ENCODE measurements at places on chromosomes 2 and 18.
A peak's percentile ranks its signal among the peaks of the same experiment; 100 is the strongest.

GRCh38 chr2:127674241-127675209, 805 bp downstream of the LIMS2 start:
- DNase-seq, result no peak

GRCh38 chr18:429030-429429, 71.5 kb downstream of the COLEC12 start:
- no peak for DNase-seq

- peak; percentile 3 for DNase-seq
Observed at GRCh38 chr18:70781860-70782453, 493.1 kb downstream of the SOCS6 start.

DNA sequence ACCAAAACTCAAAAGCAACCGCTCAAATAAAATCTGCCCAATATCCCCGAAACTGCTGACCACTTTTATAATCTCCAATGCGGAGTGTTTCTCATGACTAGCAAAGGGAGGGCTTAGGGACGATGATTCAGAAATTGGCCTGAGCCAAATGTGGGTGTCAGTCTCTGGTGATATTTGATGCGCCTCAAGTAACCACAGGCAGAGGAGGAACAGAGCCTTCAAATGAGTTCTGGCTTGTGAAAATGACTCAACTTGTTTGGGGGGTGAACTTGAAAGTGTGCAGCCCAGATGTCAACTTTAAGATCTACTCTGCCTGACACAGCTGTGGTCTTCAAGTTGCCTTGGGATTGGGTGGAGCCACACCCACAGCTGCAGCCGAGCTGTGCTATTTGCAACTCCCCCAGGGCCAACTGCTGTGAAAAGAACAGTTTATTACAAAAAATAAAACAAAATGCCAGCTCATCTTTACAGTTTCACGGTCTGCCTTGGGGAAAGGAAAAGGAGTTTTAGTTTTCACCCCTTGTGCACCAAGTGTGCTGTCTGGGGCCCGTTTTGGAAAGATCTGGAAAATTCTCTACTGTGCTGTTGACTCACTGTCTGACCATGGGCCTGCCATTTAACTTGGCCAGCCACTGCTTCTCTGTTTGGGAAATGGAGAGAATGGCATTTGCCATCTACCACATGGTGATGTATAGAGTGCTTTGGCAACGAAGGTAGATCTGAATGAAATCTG, 222.1 kb downstream of the MTX2 start:
- DNase-seq, result peak; percentile 32

DNA sequence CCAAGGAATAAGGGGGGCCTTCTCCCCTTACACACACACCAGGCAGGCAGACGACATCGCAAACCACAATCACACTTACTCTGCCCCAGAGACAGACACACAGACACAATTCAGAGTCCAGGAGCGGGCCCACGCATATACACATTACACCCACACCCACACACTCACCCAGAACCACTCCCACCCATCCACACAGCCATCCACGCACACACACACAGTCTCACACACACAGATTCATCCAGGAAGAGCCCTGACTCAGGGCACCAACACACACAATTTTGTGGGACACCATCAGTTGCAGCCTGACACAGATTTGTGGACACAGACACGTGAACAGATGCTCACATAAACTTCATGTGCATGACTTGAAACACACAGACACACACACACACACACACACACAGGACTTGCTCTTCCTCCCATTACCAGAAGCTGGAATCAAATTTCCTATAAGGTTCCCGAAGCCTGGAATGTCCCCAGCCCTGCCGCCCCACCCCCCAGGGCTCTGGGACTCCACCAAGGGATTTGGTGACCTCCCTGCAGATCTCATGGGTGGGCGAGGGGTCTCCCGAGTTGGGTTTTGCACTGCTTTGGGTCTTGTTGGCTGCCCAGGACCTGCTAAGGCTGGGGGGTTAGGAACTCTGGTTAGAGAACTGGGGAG, 23.5 kb downstream of the TNS1 start:
- DNase-seq, result no peak

DNA sequence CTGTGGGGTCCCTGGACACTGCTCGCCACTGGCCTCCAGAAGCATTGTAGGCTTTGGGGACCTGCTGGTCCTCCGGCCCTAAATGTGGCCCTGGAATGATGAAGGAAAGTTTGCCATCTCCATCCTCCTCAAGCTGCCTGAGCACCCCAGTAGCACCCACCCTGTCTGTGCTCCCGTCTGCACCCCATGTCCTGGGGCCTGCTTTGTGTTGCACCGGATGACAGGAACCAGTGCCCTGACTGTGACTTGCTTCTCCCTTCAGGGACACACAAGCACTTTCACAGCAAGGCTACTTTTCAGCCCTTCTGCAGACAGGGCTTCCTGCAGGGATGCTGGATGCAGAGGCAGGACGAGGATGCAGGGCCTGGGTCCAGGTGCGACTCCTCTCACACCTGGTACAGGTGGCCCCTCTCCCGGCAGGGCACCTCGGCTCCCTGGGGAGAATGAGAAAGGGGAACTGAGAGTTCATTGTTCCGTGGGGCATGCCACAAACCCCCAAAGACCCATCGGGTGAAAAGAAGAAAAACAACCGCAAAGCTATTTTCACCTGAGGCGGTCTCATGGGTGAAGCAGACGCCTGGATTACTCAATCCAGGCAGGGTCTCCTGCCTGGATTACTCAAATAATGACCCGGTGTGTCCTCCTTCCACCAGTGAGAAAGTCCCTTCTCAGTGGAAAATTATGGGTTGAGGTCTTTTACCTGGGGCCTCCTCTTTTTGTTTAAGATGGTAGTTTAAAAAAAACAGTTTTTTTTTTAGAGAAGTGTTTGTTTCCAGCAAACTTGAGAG, 74.9 kb downstream of the LONRF2 start:
- no peak for DNase-seq

GRCh38 chr18:70195852-70196434, 9.5 kb downstream of the RTTN start:
- DNase-seq, result no peak

DNA sequence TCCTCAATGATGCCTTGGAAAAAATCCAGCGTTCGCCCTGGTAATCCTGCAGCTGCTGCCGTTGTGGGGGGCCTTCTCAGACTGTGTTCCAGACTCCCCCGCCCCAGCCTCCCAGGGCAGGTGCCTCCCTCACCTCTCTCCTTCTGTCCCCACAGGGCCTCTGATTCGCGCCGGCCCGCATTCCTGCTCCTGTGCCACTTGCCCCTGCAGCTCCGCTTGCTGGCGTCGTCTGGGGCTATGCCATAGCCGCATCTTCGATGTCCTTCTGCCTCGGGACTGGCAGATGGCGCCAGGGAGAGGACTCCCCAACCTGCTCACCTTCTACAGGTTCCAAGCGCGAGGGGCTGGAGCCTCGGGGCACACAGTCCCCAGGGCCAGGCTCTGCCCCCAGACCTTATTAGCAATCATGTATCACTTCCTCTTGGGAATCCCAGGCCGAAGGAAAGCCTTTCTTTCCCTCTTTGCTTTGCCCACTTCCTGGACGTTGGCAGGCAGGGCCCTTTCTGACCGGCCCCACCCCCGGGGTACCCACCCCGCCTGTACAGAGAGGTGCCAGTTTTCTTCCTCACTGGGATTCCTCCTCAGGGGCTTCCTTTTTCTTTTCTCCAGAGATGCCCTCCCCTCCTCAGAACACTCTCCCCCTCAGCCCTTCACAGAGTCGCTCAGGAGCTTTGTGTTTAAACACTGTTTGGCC, 4.4 kb downstream of the SPATA3 start:
- no peak for DNase-seq

DNA sequence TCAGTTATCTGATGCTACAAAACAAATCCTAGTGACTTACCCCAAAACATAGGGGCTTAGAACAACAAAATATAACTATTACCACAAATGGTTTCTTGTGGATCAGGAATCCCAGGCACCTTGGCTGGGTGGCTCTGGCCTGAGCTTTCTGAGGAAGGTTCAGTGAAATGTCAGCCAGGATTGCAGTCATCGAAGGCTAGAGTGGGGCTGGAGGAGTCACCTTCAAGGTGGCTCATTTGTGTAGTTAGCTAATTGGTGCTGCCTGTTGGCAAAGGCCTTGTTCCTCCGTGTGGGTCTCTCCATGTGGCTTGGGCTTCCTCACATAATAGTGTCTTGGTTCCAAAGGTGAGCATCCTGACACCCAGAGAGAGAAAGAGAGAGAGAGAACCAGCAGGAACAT, 57.4 kb downstream of the COPS8 start:
- DNase-seq, result no peak

DNA sequence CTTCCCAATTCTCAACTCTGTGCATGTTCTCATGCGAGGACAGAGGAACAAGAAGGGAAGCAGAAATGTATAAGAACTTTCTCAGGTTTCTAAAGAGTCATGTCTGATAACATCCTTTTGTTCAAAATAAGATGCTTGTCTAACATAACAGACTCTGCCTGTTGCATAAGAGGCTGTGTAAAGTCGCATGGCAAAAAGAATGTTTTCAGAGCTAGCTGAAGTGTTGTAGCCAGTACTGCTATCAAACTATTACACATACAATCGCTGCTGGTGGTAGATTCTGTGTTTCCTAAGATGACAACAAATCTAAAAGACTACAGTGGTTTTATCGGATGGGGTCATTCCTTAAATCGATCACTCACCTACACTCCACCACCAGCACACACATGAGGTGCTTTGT, 487.5 kb downstream of the IRS1 start:
- DNase-seq, result no peak

- no peak for DNase-seq
Observed at GRCh38 chr2:24843330-24843860, 50.2 kb downstream of the CENPO start.

DNA sequence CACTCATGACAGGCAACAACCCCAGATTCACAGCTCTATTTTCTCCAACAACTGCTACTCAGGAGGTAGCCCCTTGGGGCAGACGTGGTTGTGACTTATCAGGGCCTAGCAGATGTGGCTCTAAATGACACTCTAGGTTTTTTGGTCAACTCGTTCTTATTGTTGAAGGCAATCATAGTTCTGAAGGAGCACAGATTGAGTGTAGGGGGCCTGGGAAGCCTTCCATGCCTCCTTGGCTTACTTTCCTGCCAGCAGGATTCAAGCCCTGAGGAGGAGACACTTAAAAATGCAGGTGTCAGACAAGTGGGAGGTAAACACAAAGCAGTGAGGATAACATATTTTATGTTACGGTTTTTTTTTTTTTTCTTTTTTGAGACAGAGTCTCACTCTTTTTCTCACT, 23.5 kb upstream of the SUCLG1 start:
- no peak for DNase-seq

GRCh38 chr2:187991389-187991788, 300.3 kb upstream of the GULP1 start:
- DNase-seq, result no peak

DNA sequence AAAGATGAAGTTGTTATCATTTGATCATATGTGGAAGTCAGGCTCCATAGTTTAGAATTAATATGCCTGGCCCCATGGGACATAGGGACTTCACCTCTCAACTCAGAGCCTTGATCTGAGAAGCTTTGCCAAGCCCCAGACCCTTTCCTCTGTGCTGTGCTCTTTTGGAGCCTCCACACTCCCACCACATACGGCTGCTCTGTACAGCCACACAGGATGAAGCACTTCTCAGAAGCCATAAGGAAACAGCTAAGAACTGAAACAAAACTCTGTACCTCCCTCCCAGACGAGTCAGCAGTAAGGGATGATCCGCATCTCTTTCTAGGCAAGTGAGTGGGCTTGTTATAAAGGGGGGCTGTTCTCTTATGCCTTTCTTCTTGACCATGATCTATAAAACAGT, 66.5 kb downstream of the CAB39 start:
- no peak for DNase-seq

DNA sequence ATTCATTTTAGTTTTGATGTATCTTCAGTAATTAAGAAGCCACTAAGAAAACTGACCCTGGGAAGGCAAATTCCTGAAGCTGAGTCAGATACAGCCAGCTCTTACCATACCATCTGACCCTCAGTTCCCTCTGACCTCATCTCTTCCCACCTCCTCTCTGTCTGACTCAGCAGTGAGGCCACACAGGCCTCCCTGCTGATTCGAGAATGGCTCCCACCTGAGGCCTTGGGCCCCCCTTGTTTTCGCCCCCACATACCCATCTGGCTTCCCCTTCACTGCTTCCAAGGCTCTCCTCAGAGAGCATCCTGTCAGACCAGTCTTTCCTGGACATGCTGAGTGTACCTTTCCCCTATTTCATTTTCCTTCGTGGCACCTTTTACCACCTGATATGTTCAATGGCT, 71.0 kb upstream of the CYP1B1 start:
- DNase-seq, result peak; percentile 9

DNA sequence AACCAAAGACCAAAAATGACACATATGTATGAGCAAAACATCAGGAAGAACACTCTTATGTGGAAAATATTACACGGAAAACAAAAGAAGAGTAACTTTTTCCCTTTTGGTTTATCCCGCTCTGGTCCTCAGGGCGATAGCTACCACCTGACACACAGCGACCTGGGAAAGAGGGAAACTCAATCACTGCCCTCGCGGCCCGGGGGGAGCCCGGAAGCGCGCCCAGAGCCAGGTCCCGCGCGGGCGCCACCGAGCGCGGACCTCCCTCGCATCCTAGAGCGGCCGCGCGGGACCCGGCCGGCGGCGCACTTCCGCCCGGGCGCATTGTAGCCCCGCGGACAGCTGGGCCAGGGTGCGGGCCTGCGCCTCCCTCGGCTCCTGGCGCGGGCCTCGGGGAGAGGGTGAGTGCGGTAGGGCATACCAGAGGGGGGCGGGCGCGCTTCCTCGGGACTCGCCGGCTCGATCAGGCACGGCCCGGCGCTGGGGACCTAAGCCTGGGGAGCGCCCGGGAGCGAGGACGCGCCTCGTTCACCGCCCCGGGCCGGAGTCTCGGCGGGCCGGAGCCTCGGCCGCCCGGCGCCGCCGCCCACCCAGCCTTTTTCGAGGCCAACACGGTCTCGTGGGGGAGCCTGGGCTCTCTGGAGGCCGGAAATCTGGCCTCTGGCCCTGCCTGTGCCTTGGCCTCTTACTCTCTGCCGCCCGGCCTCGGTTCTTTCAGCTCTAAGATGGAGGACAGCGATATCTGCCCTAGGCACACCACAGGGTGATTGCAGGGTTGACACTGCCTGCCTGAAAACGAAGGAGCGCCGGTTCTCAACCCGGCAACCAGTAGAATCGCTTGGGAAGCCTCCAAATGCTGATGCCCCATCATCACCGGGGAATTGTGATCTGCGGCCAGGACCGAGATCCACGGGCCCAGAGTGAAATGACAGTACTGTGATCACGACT, at the start of gene ELAC1:
TSS of gene ELAC1 (plus strand) at position 327 of the 948 bp plus-strand sequence. CDS start 6,365 bp downstream, outside the sequence.
- DNase-seq, result peak; percentile 51

DNA sequence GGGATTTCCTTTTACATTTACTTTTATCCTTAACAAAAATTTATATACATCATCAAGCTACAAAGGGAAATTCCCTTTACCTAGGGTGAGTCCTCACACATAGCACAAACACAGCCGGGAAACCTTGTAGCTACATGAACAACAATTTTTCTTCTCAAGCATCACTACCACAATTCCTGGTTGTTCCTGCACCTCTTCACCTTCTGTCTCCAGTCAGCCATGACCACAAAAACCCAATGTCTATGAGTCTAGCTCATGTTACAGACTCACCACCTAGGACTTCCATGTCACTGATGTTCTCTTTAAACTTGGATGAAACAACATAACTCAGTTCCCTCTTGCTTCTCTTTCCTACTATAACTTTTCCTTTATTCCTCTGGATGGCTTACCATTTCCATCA, 460.4 kb downstream of the MBD2 start:
- DNase-seq, result no peak

- no peak for DNase-seq
Observed at GRCh38 chr2:177271981-177272666, 7.6 kb upstream of the NFE2L2 start.

- no peak for DNase-seq
Observed at GRCh38 chr18:21743166-21743832, 2.7 kb downstream of the MIB1 start.

GRCh38 chr2:27174638-27175037, 25.8 kb downstream of the TCF23 start:
- no peak for DNase-seq
